ENCODE measurements at places on chromosomes 1 and 21. TPM values are rescaled to one million over a fixed set of nuclear protein-coding genes. Genes with fewer than 3 reads are reported as not detected.

GRCh38 chr21:31948676-31949075, 75.9 kb downstream of the HUNK start:
- no peak for DNase-seq

DNA sequence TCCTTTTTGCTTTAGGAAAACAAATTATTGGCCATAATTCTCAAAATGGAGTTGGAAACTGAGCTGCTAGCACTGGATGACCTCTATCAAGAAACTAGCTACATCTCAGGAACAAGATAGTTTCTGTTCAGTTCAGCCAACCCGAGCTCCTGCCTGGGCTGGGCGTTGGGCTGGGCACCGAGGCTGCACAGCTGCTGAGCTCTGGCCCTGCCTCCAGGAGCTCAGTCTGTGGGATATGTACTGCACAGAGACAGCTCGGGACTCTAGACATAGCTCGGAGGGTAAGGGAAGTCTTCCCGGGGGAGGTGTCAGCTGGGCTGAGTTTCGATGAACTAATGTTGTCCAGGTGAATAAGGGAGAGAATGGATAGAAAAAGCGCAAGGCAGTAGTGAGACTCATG, 24.5 kb upstream of the SLC1A7 start:
- DNase-seq, result no peak

GRCh38 chr1:208077232-208078075, 166.5 kb upstream of the CD34 start:
- DNase-seq, result no peak

DNA sequence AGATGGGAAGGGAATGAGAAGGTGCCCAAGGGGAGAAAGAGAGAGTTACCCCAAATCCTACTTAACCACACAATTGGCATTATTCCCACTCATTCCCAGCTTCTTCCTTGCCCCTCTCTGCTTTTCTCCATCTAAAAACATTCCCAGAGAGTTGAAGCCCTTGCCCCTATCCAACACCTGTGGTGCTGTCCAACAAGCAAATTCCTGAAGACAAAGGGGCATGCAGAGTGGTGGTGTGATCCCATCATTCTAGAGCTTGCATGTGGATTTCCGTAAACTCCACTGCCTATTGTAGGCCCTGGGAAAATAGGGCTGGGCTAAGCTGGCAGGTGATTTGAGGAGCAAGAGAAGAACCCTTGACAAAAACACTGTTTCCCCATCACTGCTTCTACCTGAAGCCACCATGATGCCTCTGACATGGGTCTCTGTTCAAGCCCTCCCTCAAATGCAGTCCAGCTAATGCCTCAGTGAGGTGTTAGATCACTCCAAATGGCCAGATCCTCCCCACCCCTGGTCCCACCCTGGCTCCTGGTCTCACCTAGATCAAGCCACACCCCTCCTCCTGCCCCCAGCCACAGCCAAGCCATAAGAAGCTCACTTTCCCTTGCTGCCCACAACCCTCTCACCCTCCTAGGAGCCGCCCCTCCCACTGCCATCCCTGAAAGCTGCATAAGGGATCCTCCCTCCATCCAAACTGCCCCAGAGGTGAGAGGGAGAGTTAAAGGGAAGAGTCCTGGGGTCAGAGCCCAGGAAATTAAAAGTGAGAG, 29.5 kb downstream of the SYT2 start:
- DNase-seq, result no peak

DNA sequence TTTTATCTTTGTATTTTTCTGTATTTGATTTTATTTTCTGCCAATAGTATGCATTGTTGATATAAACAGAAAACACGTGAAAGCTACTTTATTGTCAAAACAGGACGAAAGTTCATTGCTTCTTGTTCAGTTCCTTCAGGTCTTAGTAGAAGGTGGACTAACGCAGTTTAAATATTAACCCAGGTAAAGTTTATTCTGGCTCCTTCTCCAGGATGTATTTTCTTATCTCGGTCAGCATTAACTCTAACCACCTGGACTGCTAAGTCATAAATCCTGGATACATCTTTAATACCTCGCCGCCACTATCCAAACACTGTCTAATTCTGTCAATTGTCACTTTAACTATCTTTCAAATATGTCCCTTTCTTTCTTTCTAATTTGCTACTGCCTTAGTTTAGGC, 5.7 kb upstream of the SOAT1 start:
- no peak for DNase-seq

Gene S100A7A
- total RNA-seq, result not detected

Gene C1orf216
- 14.6 TPM for total RNA-seq

Gene COL9A2
- total RNA-seq, result 0.43 TPM

Gene PPM1J
- 0.27 TPM for total RNA-seq
